ENCODE measurements at places on chromosomes 12 and 14. TPM values are rescaled to one million over a fixed set of nuclear protein-coding genes. Genes with fewer than 3 reads are reported as not detected.

The UNG gene
- 101 TPM for total RNA-seq

The MFAP5 gene
- not detected for total RNA-seq

The COL2A1 gene
- not detected for total RNA-seq

The CYP46A1 gene
- total RNA-seq, result 0.20 TPM

The ZNF84 gene
- 15.2 TPM for total RNA-seq

The FOXM1 gene
- total RNA-seq, result 67.5 TPM

The PIWIL1 gene
- not detected for total RNA-seq

DNA sequence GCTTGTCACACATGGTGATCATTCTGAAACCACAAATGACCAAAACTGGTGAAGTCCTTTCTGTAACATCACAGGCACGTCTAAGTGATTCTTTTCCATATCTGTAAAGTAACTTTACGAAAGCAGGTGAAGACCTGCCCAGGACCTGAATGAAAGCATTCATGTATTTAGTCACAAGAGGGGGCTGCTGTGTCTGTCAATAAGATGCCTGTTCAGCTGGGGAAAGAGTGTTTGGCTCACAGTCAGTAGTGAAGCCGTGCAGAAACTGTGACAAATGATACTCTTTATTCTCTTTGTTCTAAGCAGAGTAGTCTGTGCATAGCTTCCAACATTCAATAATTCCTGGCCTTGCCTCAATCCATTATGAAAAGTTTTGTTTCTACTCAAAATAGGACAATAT, 373.5 kb upstream of the OR4E1 start:
- peak; percentile 57 for DNase-seq

- DNase-seq, result peak; percentile 35
Measured at GRCh38 chr12:123741937-123742572, 20.0 kb upstream of the DNAH10 start.

GRCh38 chr14:22391908-22392565, 197.0 kb downstream of the DAD1 start:
- no peak for DNase-seq

- DNase-seq, result no peak
Measured at GRCh38 chr12:50933459-50934124, 18.8 kb upstream of the HIGD1C start.

- DNase-seq, result no peak
Measured at GRCh38 chr12:82517808-82518207, 159.5 kb downstream of the METTL25 start.

DNA sequence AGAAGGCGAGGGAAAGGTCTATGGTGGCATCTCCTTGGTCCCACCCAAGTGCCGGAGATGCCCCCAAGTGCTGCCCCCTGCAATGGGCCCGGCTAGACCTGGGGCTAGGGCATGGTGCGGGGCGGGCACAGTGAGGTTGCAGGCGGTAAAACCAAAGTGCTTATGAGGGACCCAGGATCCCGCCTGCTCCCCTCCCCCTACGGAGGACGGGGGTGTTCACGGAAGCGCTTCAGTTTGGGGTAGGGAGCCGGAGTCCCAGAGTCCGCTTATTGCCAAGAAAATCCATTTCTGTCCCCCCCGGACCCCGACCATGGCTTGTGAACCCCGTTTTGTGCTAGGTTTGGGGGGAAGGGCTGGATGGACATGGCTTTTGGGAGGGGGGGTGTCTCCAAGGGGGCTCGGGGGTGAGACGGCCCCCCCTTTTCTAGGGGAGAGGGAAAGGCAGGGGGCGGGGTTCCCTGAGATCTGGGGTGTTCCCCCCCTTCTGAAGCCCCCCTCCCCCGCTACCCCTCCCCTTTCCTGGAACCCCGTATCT, 5.4 kb upstream of the GPR84 start:
- no peak for DNase-seq

DNA sequence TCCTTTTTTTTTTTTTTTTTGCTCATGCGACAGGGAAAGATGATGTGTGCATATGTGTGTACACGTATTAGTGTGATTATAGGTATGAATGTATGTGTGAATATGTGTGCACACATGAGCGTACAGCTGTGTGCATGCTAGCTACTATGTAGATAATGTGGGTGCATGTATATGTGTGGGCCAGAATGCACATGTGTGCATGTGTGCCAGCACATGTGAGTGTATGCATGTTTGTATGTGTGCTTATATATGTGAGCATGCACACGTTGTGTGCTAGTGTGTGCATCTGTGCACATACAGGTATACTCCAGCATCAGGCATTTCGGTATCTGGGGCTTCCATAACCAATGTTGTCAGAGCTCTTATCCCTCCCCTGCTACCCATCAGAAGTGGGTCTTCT, 541.1 kb downstream of the AACS start:
- no peak for DNase-seq

GRCh38 chr12:89156340-89156739, 196.0 kb downstream of the DUSP6 start:
- DNase-seq, result no peak

GRCh38 chr14:62505045-62505444, 540.2 kb downstream of the KCNH5 start:
- DNase-seq, result no peak

DNA sequence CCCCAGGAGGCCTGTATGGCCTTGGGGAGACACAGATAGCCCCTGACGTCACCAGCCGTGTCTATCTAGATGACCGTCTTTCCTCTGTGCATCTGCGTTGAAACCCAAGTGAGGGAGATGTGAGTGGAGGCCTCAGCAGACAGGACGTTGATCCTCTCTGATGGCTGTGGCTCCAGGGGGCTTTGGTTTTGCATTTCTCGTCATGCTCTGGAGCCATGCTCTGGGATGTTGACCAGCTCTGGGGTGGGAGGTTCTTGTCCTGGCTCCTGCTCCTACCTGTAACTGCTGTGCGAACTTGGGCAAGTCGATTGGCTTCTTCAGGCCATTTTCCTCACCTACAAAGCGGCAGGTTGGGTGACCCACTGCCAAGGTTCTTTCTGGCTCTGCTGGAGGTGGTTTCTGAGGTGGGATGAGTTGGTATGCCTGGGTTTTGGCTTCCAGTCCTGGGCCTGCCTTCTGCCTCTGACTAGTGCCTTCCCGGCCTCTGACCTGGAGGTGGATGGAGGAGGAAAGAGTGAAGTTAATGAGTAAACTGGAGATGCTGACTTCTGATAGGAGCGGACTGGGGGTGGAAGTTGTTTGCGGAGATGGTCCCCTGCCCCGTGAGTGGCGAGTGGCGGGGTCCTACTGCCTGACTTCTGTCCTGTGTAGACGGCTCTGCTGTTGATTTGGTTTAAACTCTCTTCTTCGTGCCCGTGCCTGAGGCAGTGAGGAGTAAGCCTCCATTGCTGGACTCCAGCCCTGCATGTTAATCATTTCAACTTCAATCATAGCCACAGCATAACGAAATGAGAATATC, 8.4 kb downstream of the TSPAN9 start:
- DNase-seq, result no peak

- no peak for DNase-seq
Measured at GRCh38 chr12:60144395-60144794, 548.6 kb downstream of the SLC16A7 start.

GRCh38 chr12:45475594-45475993, 253.9 kb upstream of the ARID2 start:
- DNase-seq, result no peak

- DNase-seq, result no peak
Measured at GRCh38 chr14:72318648-72319047, 386.4 kb downstream of the RGS6 start.

DNA sequence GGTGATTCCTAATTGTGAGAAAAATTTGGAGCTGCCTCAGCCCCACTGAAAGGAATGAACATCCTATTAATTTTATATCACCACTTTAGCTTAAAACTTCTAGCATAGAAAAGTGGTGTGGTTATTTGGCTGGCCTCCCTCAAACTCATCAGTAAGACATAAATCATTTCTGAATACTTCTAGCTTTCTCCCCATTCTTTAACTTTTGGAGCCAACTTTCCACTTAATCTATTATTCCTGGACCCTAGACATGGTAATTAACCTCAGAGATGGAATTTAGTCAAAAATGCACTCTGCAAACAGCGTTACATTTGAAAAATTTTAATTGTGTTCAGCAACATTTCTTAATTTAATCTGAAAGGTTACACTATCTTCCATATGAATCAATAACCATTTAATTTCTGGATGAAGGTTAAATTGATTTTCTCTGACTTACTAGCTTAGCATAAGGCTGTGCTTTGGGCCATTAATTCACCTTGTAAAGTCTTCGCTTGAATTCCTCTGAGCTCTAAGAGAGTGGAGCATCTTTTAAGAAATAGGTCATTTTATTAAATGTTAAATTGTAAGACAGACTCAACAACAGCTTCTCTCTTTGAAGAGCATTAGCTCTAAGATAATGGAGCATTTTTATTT, 753.6 kb upstream of the STXBP6 start:
- no peak for DNase-seq

DNA sequence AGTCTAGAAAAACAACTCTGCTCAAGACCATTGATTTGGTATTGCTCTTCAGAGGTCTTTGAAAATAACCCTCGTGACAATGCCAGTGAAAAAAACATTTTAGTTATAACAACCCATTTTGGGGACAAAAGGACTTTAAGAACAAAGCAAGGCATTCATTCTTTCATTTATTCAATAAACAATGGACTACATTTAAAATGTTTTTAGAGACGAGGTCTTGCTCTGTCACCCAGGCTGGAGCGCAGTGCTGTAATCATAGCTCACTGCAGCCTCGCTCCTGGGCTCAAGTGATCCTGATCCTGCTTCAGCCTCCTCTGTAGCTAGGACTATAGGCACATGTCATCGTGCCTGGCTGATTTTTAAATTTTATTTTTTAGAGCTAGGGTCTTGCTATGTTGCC, 7.7 kb upstream of the KICS2 start:
- DNase-seq, result no peak

GRCh38 chr14:103629503-103630121, 601 bp downstream of the KLC1 start:
- DNase-seq, result peak; percentile 63

GRCh38 chr14:29458547-29458946, 469.1 kb downstream of the PRKD1 start:
- DNase-seq, result no peak
